NCI-H2029 treated with DMSO at 0.1 percent for 48 hours (cell line): ENCODE measurements at places on chromosomes 11 and 22.
A peak's percentile ranks its signal among the peaks of the same experiment; 100 is the strongest.

- peak; percentile 39 for DNase-seq
Measured at GRCh38 chr11:13672576-13673210, 4.2 kb downstream of the FAR1 start.

DNA sequence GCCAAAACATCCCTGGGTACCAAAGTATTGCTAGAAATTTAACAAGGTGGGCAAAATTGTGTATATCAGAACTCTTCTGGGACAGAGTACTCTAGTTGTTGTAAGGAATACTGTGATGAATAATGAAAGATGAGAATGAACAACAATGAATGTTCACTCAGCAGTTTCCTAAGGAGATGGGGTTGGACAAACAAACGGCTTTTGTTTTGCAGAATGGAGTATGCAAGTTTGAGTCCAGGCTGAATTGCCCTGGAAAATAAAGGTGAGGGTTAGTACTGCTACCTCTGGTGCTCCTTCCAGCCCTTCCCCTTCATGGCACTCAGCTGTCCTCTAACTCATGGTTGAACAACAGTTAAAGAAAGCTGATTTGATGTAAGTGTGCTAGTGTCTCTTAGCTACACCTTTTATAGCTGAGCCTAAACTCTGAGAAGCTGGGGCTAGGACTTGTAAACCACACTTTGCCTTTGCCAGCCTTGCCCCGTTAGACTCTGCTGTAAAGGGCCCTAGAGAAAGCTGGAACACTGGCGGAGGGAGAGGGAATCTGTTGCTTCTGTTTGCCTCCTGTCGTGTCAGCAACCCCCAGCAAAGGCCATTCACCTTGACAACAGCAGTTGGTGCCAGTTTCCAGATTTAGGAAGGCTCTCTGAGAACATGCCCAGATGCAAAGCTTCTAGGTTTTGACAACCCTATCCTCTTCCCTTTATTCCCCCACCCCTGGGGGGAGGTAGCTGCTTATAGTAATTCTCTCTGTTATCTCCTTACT is 41.2 kb upstream of the POLD3 start:
- DNase-seq, result no peak

DNA sequence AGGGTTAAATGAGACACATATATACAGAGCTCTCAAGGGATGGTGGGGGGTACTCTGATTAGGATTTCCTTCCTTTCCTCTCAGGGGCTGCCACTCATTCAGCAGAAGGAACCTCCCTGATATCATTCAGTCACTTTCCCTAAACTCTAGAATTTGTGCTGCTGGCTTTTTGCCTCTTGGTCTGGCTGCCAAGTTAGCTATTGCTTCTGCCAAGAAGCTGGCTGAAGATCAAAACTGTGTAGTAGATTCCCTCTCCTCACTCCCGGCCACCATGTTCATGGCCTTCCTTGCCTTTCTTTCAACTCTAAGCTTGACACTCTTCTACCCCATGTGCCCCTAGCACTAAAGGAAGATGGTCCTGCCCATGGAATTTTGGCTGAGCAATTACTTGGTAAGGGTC is 18.7 kb downstream of the SLC6A5 start:
- DNase-seq, result no peak

- no peak for DNase-seq
Measured at GRCh38 chr22:29641042-29641699, 37.7 kb downstream of the NF2 start.

GRCh38 chr22:38033522-38034277 is 23.5 kb upstream of the PICK1 start:
- no peak for DNase-seq

DNA sequence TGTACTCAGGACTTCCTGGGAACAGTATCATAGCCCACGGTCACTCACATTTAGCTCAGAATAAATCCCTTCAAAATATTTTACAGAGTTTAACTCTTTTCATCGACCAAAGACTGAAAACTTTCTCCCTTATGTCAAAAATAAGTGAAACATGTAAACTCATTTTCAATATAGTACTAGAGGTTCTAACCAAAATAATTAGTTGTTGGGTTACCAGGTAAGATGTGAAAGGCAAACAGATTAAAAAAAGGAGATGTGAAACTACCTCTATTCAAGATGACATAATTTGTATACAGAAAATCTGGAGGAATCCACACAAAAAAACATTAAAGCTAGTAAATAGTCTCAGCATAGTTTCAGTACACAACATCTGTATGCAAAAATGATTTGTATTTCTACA is 20.3 kb downstream of the XKR3 start:
- no peak for DNase-seq

DNA sequence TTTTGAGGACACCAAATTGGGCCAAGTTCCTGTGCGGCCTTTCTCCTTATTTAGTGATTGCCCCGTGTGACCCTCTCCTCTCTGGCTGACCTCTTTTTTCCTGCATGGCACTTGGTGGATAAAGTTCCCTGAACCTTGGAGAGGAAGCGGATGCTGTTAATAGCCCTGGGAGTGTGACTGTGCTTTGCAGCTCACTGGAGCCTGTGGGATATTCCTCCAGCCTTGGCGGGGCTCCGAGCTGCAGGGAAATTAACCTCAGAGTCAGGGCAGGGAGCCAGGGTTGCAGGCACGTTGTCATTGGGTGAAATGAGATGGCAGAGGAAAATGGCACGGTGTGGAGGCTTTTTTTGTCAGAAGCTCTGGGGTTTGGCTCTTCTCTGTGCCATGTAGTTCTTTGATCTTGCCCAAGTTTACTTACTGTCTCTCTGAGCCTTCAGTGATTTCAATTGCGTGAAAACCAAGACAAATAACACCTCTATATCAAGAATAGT is 965 bp downstream of the OR9Q1 start:
- peak; percentile 70 for DNase-seq

- no peak for DNase-seq
Measured at GRCh38 chr11:76802151-76802550, 19.0 kb downstream of the TSKU start.

DNA sequence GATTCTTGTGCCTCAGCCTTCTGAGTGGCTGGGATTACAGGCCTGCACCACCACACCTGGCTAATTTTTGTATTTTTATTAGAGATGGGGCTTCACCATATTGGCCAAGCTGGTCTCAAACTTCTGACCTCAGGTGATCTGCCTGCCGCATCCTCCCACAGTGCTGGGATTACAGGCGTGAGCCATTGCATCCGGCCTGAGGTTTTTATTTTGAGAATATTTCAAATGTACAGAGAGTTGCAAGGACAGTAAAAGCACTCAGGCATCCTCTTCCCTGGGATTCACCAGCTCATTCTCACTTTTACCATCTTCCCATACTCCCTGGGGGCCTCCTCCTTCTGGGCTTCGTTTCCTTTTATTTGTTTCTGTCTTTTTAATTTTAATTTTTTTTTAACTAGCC is 12.1 kb downstream of the MED15 start:
- no peak for DNase-seq

GRCh38 chr11:9895006-9895405 is 231.1 kb downstream of the SWAP70 start:
- no peak for DNase-seq

- DNase-seq, result no peak
Measured at GRCh38 chr11:113632981-113633380, 73.1 kb downstream of the TMPRSS5 start.

GRCh38 chr11:124950601-124951330 is 3.2 kb upstream of the CCDC15 start:
- DNase-seq, result no peak

DNA sequence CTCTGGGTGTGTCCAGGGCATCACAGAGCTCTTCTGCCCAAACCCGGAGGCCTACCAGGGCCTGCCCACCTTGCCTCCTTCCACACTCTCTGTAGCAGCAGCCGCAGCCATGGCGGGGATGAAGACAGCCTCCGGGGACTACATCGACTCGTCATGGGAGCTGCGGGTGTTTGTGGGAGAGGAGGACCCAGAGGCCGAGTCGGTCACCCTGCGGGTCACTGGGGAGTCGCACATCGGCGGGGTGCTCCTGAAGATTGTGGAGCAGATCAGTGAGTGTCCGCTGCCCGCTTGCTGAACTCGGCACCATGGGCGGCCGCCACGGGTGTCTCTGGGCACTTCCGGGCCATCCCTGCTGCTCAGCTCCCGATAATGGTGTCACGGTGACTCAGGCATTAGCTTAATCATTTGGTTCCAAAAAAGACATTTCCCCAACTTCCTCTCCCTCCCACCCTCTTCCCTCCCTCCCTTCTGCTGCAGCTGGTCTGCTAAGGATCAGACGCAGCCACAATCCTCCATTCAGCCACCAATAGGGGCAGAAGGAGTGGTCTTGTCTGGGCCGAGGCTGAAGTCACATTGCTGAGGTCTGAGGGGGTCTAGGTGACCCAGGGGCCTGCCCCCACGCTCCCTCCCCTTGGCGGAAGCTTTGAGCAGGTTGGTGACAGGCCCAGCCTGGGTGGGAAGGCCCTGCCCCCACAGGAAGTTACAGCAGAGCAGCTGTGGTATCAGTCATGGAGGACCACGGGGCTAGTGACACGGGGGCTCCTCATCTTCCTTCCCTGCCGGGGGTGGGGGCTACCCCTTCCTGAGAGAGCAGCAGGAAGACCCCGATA is 950 bp downstream of the FERMT3 start:
- DNase-seq, result no peak

DNA sequence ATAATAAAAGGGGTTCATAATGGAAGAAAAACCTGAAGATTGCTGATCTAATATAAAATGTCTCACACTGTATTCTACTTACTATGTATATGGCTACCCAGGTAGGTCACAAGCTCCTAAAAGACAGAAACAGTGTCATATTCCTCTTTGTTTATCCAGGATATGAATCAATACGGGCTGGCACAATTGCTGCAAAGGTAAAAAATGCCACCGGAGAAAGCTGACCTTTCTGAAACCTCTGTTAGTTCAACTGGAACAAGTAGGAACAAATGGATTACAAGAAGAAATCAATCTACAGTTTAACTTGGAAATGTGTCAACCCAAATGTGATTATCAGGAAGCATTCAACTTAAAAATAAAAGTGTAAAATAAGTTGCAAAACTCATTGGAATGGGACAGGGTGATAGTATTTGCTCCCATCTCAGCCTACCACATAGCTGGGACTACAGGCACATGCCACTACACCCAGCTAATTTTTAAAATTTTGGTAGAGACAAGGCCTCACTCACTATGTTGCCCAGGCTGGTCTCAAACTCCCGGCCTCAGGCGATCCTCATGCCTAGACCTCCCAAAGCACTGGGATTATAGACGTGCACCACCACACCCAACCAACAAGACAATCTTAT is 27.6 kb downstream of the SLC35F2 start:
- DNase-seq, result no peak

DNA sequence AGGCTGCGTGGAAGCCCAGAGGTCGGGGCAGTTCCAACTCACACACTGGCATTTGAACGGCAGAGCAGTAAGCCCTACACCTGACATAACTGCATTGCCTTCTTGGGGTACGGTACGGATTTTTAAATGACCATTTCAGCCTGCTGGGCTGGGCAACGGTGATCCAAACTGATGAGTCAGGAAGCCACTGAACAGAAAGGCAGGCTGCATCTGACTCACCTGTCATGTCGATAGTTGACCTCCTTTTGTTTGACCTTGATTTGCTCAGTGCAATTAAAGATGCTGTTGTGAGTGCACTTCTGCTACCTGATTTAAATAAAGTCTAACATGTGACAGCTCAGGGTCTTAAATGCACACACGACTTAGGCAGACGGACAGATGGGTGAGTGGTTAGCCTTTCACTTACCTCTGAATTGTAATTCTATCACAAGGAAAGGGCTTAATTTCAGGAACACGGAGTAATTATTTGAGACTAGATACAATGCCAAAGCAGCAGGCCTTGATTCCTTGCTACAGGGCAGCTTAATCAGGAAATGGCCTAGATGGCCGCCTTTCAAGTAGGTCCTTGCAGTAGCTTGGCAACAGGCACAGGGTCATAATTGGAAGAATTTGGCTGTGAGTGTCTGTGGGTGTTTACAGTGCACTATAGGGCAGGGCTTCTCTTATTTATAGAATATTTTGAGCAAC is 52.2 kb downstream of the BMAL1 start:
- DNase-seq, result peak; percentile 97

GRCh38 chr11:19711911-19712280 is 741 bp upstream of the NAV2 start:
- no peak for DNase-seq

GRCh38 chr11:114099392-114100178 is 40.1 kb downstream of the ZBTB16 start:
- peak; percentile 85 for DNase-seq

GRCh38 chr22:43476341-43476740 is 64.5 kb downstream of the MPPED1 start:
- DNase-seq, result no peak

GRCh38 chr11:131388030-131388429 is 17.6 kb downstream of the NTM start:
- DNase-seq, result no peak

DNA sequence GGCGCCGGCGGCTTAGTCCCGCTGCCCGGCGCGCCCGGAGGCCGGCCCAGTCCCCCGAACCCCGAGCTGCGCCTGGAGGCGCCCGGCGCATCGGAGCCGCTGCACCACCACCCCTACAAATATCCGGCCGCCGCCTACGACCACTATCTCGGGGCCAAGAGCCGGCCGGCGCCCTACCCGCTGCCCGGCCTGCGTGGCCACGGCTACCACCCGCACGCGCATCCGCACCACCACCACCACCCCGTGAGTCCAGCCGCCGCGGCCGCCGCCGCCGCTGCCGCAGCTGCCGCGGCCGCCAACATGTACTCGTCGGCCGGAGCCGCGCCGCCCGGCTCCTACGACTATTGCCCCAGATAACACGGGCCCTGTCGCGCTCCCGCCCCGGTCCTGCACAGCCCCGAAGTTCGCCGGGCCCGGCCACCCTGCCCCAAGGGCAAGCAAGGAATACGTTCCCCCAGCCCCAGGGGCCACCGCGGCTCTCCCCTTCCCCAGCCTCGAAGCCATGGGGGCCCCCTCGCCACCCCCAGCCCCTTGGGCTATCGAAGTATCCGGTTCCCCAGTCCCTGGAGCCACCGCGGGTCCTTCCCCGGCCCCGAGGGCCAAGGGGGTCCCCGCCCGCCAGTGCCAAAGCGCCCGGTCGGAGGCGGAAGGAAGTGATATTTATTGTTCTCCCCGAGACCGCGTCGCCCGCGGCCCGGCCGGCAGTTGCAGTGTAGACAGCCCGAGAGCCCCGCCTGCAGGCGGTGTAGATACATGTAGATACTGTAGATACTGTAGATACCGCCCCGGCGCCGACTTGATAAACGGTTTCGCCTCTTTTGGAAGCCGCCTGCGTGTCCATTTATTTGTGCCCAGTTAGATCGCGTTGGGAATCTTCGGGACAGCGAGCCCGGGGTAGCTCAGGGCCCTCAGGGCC is 6.2 kb downstream of the TBX1 start:
- no peak for DNase-seq

GRCh38 chr11:118608360-118609227 is 1.2 kb downstream of the PHLDB1 start:
- no peak for DNase-seq

GRCh38 chr11:96331699-96332116 is 11.3 kb downstream of the MAML2 start:
- DNase-seq, result no peak

- no peak for DNase-seq
Measured at GRCh38 chr11:81869351-81870065, 864.2 kb downstream of the FAM181B start.

DNA sequence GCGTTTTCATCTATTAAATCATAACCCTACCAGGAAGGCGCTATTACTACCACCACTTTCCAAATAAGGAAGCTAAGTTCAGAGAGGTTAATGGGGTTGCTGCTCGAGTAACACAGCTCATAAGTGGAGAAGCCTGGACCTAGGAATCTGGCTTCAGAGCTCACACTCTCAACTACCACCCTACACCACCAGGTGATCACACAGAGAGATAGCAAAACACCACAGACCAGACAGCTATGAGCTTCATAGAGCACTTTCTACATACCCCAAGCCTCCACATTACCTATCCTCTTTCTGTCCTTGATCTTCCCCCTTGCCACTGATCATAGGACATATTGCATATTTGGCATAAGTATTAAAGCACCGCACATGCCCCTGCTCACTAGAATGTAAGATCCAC is 65.4 kb downstream of the TIMP3 start:
- no peak for DNase-seq
